HFFc6 (cell line): ENCODE measurements at places on chromosomes 3 and 15. TPM values are rescaled to one million over a fixed set of nuclear protein-coding genes. Genes with fewer than 3 reads are reported as not detected.

GRCh38 chr3:140165781-140166180 is 230.8 kb downstream of the CLSTN2 start:
- DNase-seq: no peak

Gene AADACL2
- not detected in 3 replicates for total RNA-seq

Gene GP5
- total RNA-seq: not detected in 3 replicates

DNA sequence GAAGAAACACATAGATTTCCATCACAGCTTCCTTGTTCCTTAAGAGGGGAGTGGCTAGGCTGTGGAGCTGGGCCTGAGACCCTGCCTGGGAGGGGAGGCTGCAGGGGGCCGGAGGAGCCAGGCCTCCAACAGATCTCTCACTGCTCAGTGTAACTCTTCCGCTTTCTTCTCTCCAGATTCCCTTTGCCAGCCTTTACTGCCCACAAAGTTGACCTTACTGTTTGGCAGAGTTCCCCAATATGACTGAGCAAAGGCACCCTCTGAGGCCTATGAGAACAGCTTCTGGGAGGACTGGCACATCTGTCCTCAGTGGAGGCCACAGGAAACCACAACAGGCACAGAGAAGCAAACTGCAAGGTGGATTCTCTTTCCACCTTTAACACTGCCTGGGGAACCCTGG is 38.1 kb downstream of the SLCO2A1 start:
- peak; percentile 4 for DNase-seq

- peak; percentile 84 for DNase-seq
Observed at GRCh38 chr3:105473521-105474223, 107.0 kb downstream of the ALCAM start.

Gene TLR9
- not detected in 3 replicates for total RNA-seq

- no peak for DNase-seq
Observed at GRCh38 chr3:40653001-40653400, 128.2 kb downstream of the ZNF621 start.

DNA sequence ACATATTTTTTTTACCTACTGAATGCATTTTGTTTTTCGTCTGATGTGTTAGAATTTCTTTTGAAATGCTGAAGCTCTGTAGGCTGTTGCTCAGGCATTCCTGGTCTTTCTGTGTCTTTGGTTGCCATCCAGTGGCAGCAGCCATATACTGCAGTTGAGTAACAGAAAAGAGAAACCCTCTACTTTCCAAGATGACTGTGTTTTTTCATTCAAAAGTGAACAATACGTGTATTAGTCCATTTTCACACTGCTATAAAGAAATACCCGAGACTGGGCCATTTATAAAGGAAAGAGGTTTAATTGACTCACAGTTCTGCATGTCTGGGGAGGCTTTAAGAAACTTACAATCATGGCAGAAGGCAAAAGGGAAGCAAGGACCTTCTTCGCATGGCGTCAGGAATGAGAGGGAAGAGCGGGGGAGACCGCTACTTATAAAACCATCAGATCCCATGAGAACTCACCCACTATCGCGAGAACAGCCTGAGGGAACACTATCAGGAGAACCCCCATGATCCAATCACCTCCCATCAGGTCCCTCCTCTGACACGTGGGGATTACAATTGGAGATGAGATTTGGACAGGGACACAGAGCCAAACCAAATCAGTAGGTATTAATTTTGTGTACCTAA is 4.7 kb upstream of the GOLGA8B start:
- peak; percentile 83 for DNase-seq

DNA sequence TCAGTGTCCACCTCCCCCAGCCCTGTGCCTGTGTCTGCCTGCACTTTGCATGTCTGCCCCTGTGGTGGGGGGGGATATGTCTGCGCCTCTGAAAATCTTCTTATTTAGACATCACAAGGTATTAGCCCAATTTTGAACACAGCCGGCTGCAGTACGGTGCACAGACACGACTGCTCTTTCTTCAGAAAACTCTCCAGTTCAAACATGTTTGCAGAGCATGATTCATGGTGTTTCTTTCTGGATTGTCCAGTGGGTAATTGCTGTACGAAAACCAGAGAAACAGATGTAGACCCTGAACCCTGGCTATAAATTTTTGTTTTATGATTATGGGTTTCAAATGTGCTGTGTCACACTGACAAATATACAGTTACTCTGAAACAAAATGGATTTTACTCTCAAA is 3.4 kb upstream of the RARB start:
- DNase-seq: no peak

- no peak for DNase-seq
Observed at GRCh38 chr3:195613468-195614069, 29.8 kb upstream of the APOD start.

DNA sequence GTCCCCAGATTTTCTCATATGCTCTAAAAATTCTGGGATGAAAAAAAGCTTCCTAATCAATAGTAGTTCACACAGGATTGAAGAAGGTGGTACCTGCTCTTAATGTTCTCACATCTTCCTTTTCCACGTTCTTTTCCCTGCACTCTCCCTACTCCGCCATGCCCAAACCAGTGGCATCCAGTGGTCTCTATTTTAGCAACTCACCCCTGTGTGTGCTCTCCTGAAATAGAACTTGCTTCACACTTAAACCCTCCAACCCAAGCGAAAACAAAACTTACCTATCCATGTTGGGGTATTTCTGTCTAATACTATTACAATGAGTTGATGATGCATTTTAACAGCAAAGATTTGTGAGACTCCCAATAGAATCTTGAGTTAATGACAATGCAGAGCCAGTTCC is 148.8 kb downstream of the PLD1 start:
- no peak for DNase-seq

Gene TMEM44
- total RNA-seq: 11.8 to 16.3 TPM (median 13.7 TPM) in 3 replicates

GRCh38 chr3:66555214-66555844 is 54.5 kb upstream of the LRIG1 start:
- no peak for DNase-seq

GRCh38 chr15:61621865-61622264 is 392.8 kb upstream of the RORA start:
- DNase-seq: no peak

DNA sequence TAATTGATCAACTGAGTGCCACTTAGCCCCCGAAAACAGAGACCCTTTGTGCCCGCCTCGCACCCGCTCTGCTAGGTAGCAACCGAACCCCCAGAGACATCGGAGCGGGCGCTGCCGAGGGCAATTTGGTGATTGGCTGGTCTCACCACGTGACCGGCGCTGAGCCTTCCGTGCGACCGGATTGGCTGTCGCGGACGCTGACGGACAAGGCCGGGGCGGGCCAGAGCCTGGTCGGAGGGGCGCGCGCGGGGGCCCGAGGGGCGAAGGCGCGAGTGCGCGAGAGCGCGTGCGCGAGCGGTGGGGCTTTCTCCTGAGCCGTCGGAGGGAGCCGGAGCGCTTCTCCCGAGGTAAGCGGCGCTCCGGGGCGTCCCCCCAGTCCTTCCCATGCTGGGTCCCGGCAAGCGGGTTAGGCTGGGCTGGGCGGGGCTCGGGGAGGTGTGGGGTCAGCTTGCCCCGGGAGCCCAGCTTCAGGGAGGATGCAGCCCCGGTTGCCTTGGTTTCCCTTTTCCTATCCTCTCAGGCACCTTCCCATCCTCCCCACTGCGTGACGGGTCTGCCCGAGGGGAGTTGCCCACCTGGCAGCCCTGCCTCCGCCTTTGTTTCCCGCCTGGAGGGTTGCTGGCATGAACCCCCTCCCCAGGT is at the start of gene TMEM108:
TMEM108 (plus strand) TSS at position 303 of the 642 bp plus-strand sequence.
- no peak for DNase-seq

Gene SLCO2A1
- 0.08 to 0.15 TPM (median 0.13 TPM) in 3 replicates for total RNA-seq

GRCh38 chr3:5423523-5423922 is 236.0 kb downstream of the EDEM1 start:
- no peak for DNase-seq

Gene SAMMSON
- total RNA-seq: not detected in 3 replicates

Gene FAM107A
- 0.13 TPM in 1 of 3 replicates, not detected in the others for total RNA-seq

DNA sequence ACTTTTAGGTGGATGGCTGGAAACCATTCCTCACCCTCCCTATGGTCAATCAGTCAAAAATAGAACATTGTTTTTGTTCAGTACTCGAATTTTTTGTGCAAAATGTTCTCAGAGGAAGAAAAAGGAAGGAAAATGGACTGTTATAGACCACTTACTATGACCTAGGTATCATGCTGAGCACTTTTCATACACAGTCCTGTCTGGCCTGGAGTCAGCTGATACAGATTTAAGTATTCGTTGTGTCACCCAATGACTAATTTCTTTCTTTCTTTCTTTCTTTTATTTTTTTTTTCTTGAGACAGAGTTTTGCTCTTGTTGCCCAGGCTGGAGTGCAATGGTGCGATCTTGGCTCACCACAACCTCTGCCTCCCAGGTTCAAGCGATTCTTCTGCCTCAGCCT is 29.1 kb upstream of the TNIK start:
- DNase-seq: no peak

DNA sequence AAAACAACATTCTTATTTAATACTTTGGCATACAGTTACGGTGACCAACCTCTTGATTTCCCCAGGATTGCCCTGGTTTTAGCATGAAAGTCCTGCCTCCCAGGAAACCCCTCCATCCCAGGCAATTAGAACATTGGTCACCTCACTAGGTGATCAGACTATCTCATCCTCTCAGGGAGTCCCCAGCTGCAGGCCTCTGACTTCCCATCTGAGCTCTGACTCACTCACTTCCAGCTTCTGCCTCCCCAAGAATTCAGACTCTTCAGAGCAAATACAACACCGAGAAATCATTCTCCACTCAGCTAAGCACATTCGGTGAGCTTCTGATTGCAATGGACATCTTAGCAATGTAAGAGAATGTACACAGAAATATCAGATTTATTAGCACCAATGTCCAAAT is 92.4 kb upstream of the HES1 start:
- DNase-seq: peak; percentile 49

GRCh38 chr3:59502806-59503205 is 453.0 kb upstream of the CFAP20DC start:
- peak; percentile 5 for DNase-seq

- no peak for DNase-seq
Observed at GRCh38 chr3:178623666-178624255, 87.5 kb downstream of the KCNMB2 start.

DNA sequence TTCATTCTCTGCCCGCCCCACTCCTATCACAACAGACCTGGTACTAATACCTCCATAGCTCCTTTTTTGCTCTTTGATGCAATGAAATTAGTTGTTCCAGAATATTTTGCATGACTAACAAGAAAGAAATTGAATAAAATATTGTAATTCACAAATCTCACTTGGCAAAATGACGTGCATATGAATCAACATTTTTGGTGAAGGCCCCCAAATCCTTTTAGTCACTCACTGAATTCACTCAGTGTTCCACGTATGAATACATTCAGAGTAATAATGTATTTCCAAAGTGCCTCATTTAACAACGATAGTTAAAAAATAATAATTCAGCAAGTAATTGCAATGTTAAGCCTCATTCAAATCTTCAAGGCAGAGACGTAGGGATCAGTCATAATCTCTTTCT is 148.6 kb upstream of the STRIT1 start:
- DNase-seq: no peak

Gene GPR15
- total RNA-seq: not detected in 3 replicates

Gene P2RY1
- not detected in 3 replicates for total RNA-seq

DNA sequence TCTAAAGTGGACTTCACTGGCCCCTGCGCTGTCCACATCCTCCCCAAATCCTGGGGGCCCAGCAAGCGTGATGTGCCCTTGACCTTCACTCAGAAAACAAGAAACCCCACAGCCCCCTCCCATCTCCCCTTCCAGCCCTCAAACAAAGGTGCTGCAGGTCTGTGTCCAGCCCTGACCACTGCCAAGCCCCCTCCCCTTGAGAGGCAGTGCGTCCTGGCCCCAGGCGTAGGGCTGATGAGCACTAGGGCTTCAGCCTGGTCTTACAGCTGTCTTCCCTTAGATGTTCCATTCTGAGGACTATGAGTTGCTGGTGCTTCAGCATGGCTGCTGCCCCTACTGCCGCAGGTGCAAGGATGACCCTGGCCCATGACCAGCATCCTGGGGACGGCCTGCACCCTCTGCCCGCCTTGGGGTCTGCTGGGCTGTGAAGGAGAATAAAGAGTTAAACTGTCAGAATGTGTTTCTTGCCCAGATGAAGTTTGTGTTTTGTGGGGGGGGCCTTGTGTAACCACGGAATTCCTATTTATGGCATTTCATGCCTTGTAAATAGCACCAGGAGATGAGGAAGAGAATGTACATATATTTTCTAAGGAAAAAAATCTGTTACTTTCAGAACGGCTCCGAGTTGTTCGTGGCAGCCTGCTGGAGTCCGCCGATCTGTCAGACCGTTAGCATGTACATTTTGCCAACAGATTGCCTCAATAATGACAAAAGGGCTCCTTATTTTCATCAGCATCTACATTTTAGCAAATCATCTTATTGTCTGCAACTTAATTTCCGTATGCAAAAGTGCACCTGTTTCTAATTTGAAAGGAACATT is 8.3 kb upstream of the RHO start:
- DNase-seq: no peak

DNA sequence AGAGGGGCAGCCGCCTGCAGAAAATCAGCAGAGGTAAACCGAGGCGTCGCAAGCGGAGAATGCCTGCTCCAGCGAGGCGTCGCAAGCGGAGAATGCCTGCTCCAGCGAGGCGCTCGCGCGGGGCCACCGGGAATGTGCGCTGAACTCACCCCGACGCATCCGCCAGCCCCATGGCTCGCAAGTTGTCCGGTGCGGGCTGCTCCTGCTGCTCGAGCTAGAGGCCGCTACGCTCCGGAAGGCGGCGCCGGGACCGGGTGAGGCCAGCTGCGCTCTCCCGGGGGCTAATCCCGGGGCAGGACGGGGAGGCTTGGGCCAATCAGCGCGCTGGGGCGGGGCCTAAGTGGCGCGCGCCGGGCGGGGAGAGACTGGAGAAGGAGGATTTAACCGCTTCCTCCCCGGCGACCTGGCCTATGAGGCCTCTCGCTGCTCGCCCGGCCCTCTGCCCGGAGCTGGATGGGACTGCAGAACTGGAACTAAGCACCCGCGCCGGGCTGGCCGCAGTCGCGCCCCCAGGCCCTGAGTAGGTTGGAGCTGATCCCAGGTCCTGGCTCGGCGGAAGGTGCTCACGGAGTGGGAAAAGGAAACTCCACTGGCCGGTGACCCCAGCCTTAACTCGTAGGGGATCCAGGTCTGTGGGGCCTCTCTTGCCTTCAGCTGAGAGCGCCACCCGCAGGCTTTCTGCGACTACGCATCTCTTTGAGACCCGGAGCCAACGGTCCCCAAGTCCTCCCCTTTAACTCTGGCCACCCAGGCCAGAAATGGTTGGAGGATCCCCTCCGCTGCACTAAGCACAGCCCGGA is at the start of gene SLC26A6:
SLC26A6 (minus strand) TSS at position 240 of the 800 bp plus-strand sequence; CDS start at position 172, 68 bp downstream.
- DNase-seq: peak; percentile 94

Gene EPHB3
- total RNA-seq: 3.9 to 5.5 TPM (median 5.3 TPM) in 3 replicates

GRCh38 chr3:176262071-176262470 is 935.2 kb downstream of the TBL1XR1 start:
- no peak for DNase-seq
